GM06990 (cell line): ENCODE measurements at places on chromosomes 3 and 15.

DNA sequence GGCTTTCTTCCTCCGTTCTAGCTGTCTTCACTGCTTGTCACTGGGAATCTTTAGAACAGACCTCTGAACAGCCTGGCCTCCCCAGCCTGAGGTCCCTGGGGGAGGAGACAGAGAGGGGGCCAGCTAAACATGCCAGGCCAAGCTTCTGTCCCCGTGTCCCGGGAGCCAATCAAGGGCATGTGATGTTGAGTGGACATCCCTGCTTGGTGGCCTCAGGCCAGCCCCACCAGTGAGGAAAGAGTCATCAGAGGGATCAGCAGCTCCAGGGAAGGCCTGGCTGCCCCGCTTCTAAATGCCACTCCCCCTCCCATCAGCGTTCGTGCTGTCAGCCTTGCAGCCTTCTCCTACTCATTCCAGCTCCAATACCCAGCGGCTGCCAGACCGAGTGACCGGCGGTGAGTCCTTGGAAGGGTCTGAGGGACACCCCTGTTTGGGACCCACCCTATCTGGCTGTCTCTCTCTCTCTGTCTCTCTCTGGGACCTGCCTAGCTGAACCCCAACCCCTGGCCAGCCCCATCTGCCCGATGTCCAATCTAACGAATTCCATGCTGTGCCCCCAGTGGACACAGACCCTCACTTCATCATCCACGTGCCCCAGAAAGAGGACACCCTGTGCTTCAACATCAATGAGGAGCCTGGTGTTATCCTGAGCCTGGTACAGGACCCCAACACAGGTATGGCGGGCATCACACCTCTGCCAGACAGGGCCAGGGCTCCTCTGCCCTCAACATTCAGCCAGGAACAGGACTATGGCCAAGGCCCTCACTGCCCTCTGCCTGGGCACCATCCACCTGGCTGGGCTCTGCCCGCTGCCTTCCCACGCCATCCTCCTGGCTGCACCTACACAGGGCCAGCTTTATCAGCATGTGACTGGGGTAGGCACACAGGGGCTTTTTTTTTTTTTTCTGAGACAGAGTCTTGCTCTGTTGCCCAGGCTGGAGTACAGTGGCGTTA is 6.6 kb upstream of the ITIH3 start:
- DNase-seq, result no peak

DNA sequence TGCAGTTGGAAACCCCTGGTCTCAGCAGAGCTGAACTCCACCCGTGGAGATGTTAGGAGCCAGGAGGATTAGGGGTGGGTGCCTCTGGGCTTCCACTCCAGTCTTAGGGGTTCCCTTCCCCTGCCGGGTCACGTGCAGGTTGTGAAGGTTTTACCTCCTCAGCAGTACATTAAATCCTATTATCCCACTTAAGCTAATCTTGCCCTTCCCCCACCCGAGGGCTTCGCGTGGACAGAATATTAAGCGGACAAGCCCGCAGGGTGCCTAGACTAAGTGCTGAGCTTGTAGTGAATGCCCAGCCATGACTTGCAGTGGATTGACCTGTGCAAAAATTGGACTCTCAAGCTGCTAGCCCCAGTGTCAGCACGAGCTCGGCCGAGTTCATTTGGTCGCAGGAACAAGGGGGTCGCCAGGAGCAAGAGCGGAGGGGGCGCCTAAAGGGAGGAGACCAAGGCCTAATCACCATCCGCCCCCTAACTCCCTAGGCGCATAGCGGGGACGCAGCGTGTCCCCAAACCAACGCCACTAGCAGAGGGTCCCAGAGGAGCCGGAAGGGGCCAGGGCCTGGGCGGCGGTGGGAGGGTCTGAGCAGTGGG is 498 bp upstream of the SEMA4B start:
- DNase-seq, result no peak

- DNase-seq, result no peak
Measured at GRCh38 chr3:184683234-184683633, 28.6 kb downstream of the MAGEF1 start.

- peak; percentile 46 for DNase-seq
Measured at GRCh38 chr3:56921573-56922453, 120.1 kb upstream of the ARHGEF3 start.

DNA sequence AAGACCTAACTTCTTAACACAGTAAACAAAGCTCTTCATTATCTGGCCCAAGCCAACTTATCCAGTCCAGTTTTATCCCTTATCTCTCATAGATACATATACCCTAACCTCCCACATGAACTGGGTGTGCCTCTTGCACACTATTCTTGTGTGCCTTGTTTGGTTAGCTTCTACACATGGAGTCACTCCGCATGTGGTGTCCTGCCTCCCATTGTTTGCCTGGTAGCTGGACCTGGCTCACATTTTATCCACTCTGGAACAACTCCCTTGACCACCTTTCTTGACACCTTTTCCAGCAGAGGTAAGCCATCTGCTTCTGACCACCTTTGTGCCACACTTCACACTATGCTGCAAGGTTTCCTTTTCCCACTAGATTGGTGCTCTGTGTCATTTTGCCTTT is 15.2 kb downstream of the TIPARP start:
- DNase-seq, result no peak

DNA sequence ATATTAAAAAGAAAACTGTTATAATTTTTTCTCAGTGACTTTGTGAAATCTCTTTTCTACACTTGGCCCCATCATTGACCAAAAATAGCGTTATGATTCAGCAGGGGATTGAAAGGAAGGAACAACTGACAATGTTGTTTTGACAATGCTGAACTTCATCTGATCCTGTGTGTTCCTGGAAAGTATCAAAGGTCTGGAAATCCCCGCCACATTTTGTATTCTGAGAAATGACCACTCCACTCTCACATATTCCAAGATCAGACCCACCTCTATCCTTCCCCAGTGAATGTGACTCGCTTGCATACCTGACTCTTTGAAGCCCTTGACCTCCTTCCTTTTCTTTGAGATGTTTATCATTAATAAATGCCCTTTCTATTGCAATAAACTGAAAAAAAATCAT is 9.7 kb upstream of the RIOX2 start:
- no peak for DNase-seq

DNA sequence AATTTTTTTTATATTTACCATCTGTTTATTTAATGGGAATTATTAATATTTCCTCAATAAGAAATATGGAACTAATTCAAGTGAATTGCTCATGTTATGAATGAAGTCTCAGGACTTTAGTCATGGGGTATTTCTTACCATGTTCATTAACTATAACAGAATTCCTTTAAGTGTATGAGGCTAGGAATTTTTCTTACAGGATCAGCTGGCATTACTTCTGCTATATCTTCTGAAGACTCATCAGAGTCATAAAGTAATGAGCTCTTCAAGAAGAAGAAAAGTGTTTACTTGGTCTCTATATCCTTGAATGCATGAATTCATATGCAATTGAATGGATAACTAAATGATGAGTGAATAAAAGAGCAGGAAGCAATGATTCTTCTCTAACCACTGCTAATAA is 486.8 kb upstream of the THBS1 start:
- DNase-seq, result no peak

DNA sequence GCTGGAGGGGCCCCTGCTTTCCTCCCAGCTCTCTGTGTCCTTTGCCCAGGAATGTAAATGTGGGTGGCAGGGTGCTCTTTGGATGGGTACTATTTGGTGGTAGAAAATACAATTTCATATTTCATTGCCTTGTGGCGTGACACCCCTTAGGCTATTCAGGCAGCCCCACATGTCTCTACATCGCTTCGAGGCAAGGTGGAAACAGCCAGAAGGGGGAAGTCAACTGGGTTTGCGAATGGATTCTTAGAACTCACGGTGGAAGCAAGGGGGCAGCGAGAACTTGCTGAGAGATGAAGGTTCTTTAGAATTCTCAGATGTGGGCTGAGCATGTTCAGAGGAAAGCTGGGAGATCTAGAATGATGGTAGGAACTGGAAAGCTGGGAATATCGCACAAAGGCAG is 25.3 kb downstream of the PLA2G4D start:
- no peak for DNase-seq

- DNase-seq, result no peak
Measured at GRCh38 chr15:94135486-94136147, 95.7 kb upstream of the MCTP2 start.

DNA sequence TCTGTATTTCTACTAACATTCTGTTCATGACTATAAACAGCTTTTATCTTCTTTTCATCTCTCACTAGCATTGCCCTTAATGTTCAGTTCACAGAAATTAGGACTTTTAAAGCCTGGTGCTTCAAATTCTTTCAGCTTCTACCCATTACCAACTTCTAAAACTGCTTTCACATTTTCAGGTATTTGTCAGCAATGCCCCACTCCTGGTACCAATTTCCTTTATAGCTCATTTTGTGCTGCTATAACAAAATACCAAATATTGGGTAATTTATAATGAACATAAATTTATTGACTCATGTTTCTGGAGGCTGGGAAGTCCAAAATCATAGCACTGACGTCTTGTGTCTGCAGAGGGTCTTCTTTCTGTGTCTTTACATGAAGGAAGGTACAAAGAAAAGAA is 753.1 kb upstream of the CCDC54 start:
- no peak for DNase-seq

- DNase-seq, result no peak
Measured at GRCh38 chr3:68631850-68632545, 300.3 kb downstream of the TAFA4 start.

DNA sequence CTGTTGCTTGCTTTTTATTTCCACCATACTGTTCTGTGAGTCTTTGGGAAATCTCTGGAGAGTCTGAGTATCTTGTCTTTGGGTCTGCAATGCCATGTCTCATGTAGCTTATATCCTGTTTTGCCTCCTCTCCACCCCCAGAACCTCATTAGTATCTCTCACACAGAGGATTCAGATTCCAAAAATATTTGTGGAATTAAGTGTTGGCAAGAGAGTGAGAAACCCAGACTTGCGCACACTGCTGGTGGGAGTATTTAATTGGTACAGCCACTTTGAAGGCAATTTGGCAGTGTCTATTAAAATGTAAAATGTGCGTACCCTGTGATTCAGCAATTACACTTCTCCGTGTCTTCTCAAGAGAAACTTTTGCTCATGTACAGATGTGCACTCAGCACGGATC is 68.6 kb downstream of the ZNF621 start:
- DNase-seq, result no peak

DNA sequence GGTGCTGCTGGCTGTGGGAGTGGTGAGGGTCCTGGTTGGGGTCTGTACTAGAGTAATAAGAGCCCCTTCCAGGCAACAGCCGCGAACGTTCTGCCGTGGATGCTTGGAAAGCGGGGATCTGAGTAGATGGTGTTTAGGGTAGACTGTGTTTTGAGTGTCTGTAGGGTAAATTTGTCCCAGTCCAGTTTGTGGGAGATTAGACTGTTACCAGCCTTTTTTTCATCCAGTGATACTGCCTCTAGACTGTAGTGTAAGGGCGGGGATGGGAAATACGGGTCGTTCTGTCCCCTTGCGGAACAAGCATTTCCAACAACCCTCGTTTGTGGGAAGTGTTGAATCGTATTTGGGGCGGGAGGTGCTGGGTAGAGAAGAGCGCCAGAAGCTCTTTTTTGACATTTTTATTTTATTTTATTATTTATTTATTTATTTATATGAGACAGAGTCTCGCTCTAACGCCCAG is 424 bp downstream of the HAUS2 start:
- no peak for DNase-seq

GRCh38 chr3:81388191-81388590 is 373.3 kb downstream of the GBE1 start:
- DNase-seq, result no peak

- DNase-seq, result no peak
Measured at GRCh38 chr3:5194341-5194740, 6.8 kb downstream of the EDEM1 start.

- DNase-seq, result no peak
Measured at GRCh38 chr3:175179055-175179454, 319.9 kb downstream of the NAALADL2 start.

DNA sequence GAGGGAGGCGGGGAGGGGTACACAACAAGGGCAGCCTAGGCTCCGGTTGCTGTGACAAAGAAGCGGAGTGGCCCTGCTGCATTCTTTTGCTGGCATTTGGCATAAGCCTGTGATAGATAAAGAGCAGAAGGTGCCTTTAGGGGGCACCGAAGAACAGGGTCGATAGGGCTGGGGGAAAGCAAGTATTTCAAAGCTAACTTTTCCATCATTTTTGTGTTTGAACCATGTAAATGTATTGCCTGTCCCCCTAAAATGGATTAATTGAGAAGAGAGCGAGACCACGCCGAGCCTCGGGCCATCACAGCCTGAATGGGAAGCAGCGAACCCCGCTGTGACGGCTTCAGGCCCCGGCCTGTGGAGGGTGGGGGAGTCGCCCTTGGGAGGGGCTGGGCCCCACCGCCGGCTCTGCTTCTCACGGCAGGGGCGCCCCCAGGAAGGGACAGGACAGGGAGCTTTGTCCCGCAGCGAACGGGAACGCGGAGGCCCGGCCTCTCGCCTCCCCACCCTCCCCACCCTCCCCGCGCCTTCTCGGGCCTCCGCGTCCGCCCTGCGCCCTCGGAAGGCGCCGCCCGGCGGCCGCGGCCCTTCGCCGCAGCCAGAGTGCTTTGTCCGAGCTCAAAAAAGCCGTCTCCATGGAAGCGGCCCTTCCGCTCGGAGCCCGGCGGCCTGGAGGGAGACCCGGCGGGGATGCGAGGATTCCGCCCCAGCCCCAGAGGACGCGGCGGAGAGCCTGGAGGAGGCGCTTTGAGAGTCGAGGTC is 32.4 kb upstream of the ALDH1L1 start:
- DNase-seq, result peak; percentile 26

DNA sequence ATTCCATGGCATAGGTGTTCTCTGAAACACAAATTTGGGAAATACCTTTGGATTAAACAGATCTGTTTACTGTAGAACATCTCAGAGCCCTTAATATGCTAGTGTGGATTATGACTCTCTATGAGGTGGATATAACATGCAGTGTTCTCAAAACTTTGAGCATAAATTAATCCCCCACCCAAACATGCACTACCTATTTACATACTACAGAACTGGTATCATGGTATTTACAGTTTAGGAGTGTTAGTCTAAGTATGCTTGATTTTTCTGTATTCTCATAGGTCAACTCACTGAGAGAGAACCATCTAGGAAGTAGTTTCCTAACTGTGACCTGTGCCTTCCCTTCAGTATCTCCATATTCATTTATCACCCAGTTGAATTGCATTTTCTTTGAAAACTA is 30.9 kb upstream of the ZNF609 start:
- DNase-seq, result no peak

DNA sequence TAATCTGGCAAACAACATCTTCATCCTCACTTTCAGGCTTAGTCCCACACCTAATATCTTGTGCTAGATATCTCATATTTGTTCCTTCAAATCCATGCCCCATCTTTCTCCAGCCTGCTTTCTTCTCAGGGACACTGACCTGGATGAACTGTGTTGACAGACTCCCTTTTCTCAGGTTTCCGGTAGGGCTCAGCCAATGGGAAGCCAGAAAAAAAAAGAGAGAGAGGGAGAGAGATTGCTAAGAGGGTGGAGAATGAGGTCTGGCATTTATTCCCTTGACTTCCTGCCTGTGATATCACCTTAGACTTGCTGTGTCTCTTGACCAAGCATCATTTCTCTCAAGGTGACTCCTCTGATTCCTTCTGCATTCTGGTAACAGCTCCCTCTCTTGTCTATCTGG is 145.6 kb upstream of the ABI3BP start:
- no peak for DNase-seq

DNA sequence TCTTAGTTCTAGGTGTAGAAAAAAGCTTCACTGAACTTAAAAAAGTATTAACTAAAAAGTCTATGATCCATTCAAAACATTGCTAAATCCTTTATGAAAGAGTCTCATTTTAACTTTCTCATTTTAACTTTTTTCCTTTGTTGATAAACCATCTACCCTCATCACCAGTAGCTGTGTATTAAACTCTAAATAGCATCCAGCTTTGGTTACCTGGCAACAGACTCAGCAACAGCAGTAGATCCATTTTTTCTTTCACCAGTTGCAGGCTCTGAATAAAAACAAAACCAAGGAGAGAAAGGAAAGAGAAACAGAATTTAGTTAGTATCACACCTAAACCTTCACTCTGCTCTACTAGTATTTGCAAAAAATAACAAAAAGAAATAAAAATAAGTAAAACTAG is 51.6 kb downstream of the TP53BP1 start:
- peak; percentile 9 for DNase-seq
